OCI-M1 (cell line): ENCODE measurements at places on chromosomes 5 and 9.

- DNase-seq, result peak; percentile 42
These were observed 5.3 kb downstream of the RAB14 start for GRCh38 chr9:121196389-121196788.

- DNase-seq, result no peak
These were observed 35.9 kb upstream of the TESK1 start for GRCh38 chr9:35569206-35569605.

GRCh38 chr5:77012601-77013000 lies 17.6 kb upstream of the AGGF1 start:
- DNase-seq, result no peak

DNA sequence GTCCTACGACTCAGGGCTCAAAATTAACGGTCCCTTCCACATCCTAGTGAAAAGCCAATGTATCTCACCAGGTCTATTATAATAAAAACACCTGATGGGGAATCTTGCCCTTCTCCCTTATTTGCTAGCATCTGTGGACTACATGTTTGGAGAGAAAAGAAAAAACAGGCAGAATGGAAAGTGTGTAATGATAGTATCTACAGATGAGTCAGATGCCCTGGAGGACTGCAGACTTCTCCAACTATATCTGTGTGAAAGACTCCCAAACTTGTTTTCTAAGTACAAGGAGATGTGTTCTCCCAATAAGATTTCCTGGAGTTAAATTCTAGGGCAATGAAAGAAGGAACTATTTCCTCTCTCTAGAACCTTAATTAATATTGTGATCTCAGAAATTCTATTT lies 66.0 kb downstream of the FOXB2 start:
- DNase-seq, result no peak

GRCh38 chr9:119255116-119255515 lies 114.1 kb downstream of the BRINP1 start:
- no peak for DNase-seq

- DNase-seq, result peak; percentile 95
These were observed 253.8 kb downstream of the KDM4C start for GRCh38 chr9:7011395-7012067.

GRCh38 chr9:87613265-87614111 lies 112.4 kb upstream of the CTSL start:
- DNase-seq, result no peak

GRCh38 chr5:53971131-53971530 lies 339.2 kb downstream of the ARL15 start:
- no peak for DNase-seq

- no peak for DNase-seq
These were observed 7.8 kb upstream of the SMIM32 start for GRCh38 chr5:136200761-136201160.

DNA sequence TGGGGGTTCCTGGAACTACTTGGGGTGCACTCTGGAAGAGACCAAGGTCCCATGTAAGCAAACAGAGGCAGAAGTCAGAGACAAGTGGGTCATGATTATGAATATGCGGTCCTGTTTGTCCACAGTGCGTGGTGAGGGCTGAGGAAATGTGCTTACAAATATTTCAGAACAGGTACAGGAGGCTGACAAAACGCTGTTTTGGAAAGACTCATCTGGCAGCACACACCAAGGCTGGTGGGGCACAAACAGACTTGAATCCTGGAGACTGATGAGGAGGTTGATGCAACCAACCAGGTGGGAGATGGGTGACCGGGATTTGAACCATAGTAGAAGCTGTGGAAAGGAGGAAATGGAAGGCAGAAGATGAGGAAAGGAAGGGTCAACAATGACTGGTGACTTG lies 83.8 kb downstream of the ADRB2 start:
- DNase-seq, result no peak

GRCh38 chr9:114811301-114811700 lies 5.5 kb upstream of the TNFSF15 start:
- no peak for DNase-seq

DNA sequence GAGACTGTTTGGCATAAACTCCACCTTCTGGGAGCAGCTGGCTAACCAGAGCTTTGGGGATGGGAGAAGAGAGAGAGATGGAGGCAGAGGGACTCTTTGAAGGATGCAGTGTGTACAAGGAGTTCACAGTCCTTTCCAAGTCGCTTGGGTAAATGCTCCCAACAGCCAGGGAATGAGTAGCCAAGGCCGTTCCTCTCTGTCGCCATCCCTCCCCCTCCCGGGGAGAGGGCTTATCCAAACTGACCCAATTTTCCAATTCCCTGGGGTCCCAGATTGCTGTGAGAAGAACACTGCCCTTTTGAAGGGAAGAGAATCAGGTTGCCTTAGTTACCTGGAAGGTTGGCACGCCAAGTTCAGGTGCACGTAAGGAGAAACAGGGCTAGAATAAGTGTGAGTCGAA lies 7.9 kb downstream of the WWC1 start:
- no peak for DNase-seq
